ENCODE measurements at places on chromosomes 7 and 10.

DNA sequence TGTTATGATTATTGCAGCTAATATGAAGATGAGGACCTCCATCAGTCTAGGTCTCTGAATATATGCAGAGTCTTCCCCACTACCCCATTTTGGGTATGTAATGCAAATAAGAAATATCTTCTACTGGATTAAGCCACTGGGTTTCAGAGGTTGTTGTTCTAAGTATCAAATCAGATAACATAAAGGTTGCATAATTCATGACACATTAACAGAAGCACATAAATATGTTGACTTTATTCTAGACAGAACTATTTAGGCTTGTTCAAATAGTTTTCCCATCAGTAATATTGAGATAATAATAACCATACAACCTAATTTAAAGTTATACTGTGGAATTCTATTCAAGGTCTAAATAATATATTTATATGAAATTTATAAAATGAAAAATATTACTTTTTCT, 157.1 kb downstream of the ETV1 start:
- no peak for DNase-seq

- no peak for DNase-seq
Observed at GRCh38 chr10:93060887-93061593, 442 bp downstream of the CYP26C1 start.

DNA sequence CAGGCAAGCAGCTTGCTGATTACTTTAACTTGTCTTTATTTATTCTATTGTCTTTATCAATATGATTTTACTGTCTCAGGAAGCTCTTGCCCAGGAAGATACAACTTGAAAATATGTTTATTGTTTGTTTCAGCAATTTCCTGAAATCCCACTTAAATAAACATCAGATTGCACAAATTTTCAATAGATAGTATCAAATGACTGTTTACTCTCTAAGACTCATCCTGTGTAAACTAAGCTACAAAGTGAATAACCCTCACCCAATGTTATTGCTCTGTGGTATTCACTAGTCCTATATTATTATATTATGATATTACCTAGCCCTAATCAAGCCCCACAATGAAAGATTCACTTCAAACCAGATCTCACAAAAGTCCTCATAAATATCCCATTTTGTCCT, 130.4 kb upstream of the HPS1 start:
- no peak for DNase-seq

GRCh38 chr10:126052171-126052570, 155.8 kb downstream of the FANK1 start:
- DNase-seq, result no peak

- no peak for DNase-seq
Observed at GRCh38 chr10:70355051-70356021, 27.1 kb downstream of the LRRC20 start.

DNA sequence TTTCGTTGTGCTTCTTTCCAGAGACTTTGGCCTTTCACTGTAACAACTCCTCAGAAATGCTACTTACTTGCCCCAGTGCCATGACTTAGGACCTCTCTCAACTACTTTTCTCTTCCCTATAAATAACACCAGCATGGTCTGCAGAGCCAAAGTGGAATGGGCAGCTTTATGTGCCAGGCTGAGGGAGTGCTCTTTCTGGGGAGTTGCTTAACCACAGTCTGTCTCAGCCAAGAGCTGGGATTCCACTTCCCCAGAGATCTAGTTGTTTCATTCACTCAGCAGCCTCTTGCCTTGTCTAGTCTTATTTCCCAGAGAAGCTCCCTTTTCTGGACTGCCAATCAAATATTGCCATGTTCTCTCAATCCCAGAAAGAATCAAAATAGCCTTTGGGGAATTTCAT, 912.2 kb downstream of the GRID1 start:
- DNase-seq, result no peak

- no peak for DNase-seq
Observed at GRCh38 chr10:82394122-82394521, 519.1 kb downstream of the NRG3 start.
